Thymus (tissue), 14 donors: ENCODE measurements at places on chromosomes 13 and 19. TPM values are rescaled to one million over a fixed set of nuclear protein-coding genes. Genes with fewer than 3 reads are reported as not detected.

RFPL4AL1 gene
- 0.05 TPM for polyA plus RNA-seq

GAS6 gene
- 89.4 TPM for polyA plus RNA-seq

RDH8 gene
- 0.14 TPM for polyA plus RNA-seq

GNG7 gene
- 4.2 TPM for polyA plus RNA-seq

BCAM gene
- polyA plus RNA-seq = 48.7 TPM

OR4F17 gene
- not detected for polyA plus RNA-seq

UPK1A gene
- polyA plus RNA-seq = 0.94 TPM

DMRTC2 gene
- 0.07 TPM for polyA plus RNA-seq

ACP7 gene
- 0.11 TPM for polyA plus RNA-seq

FCAR gene
- polyA plus RNA-seq = 0.32 TPM

SERTM1 gene
- polyA plus RNA-seq = 0.07 TPM

ZNF793 gene
- 3.8 TPM for polyA plus RNA-seq
